ENCODE measurements at places on chromosomes 1 and 21.

- no peak for DNase-seq
These were observed 13.2 kb downstream of the LAX1 start for GRCh38 chr1:203778146-203778545.

- no peak for DNase-seq
These were observed 1.2 kb upstream of the LPGAT1 start for GRCh38 chr1:211831558-211832323.

GRCh38 chr1:181637998-181638397, 154.7 kb downstream of the CACNA1E start:
- DNase-seq = no peak

DNA sequence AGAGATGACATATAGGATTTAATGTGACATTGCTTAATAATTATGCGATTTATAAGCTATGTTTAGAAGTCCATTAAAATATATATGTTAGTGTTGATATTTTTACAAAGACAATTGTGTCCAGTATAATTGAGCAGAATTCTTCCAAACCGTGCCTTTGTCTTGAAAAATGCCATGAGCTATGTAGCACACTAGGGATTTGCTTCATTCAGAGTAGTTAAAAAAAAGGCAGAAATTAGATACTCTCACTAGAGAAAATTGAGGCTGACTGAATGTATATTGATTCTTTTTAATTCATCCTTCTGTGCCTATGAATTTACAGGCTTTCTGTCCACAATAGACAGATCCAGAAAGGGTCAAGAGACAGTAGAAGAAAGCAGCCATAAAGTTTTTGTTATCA, 429.0 kb downstream of the NEGR1 start:
- no peak for DNase-seq

DNA sequence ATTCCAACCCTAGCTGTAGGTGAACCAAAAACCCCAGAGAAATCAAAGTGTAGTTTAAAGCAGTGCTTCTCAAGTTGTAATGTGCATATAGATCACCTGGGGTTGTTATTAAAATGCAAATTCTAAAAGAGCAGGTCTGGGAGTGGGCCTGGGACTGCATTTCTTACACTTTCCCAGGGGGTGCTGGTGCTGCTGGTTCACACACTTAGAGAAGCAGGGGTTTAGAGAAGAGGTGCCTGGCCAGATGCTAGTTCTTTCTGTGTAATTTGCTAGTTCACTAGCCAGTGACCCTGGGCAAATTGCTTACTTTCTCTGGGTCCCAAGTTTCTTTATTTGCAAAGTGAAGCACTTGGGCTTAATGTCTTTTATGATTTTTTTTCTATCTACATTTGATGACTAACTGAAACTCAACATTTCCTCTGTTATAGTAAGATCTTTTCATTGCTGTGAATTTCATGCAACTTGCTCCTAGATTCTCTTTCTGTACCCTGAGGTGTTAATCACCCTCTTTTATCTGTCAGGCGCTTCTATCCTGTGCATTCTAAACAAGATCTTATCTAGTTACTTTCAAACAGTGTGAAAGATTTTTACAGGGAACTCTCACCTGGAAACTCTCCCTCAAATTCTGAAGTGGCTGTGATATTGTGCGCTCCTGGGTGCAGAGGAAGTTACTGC, 141.9 kb upstream of the UBE2U start:
- no peak for DNase-seq

- DNase-seq = no peak
These were observed 29.9 kb upstream of the ERRFI1 start for GRCh38 chr1:8055973-8056372.

GRCh38 chr1:216925962-216926625, 202.9 kb upstream of the ESRRG start:
- DNase-seq = no peak

DNA sequence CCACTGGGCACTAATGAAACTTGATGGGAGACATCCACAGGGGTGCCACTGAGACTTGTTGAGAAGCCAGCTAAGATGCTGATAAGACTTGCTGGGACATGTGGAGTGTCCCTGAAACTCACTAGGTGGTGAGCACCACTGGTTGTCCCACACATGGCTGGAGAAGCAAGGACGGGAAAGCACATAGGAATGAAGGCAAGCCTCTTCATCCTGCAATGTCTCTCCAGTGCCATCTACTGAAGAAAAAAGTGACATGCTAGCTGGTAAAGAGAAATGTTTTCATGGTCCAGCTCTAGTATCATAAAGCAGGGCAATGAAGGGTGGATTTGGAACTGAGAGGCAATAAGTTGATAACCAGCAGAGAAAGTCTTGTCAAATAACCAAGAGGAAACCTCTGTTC, 283.0 kb downstream of the PAPPA2 start:
- DNase-seq = no peak

DNA sequence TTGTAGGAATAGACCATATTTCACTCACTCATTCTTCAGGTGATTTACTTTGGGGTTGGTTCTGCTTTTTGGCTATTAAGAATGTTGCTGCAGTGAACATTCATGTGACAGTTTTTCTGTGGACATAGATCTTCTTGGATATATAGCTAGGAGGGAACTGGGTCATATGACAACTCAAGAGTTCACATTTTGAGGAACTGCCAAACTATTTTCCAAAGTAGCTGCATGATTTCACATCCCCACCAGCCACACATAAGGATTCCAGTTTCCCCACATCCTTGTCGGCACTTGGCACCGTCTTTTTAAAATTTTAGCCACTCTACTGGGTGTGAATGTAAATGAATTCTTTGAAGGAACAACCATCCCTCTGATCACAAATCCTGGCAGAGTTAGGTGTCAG, 126.0 kb downstream of the PRDM2 start:
- no peak for DNase-seq

DNA sequence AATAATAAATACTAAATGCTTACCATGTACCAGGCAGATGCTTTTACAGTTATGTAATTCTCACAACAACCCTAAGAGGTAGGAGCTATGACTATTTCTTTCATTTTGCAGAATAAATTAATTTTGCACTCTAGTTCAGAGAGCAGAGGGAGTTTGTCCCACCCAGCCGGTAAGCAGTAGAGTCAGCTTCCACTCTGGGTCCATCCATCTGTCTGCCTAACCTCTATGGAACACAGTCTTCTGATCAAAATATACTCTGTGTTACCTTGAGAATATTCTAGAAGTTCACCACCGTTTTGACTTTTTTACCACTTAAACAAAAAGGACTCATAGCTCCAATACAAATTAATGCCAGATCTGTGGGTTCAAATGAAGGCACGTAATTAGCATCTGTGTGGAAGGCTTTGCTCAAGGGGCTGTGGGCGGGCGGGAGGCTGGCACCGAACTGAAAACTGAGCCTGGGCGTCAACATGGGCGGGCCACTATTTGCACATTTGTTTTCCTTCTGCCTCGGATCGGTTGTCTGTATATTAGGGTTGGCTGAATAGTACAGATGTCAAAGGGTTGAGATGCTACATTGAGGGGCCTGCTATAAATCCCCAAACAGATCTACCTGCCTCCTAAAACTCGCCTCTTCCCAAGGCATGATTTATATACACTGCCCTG, 33.1 kb upstream of the LMO4 start:
- DNase-seq = no peak

DNA sequence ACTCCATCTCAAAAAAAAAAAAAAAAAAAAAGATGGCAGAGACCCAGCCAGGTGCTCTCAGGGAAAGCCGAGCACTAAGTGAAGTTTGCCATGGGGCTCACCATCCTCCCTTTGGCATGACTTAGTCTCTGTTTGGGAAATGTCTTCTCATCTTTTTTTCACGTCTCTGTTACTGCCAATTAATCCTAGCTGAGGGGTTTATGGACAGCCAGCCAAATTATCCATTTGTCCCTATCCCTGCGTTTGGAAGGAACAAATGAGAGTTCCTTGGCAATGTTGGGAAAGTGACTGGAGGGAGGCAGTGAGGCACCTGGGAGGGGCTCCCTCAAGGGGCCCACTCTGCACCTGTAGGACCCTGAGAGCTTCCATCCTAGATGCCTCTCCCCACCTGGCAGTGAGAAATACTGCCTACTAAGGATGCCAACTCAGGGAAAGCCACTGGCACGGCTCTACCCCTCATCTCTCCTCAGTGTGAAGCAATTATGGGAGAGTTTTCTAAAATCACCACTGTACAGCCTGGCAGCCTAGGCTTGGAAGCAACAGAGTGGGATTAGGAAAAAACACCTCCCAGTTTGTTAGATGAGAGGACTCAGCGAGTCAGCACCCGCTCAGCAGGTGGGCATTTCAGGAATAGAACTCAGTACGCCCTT, 19.8 kb upstream of the SLC2A7 start:
- no peak for DNase-seq

DNA sequence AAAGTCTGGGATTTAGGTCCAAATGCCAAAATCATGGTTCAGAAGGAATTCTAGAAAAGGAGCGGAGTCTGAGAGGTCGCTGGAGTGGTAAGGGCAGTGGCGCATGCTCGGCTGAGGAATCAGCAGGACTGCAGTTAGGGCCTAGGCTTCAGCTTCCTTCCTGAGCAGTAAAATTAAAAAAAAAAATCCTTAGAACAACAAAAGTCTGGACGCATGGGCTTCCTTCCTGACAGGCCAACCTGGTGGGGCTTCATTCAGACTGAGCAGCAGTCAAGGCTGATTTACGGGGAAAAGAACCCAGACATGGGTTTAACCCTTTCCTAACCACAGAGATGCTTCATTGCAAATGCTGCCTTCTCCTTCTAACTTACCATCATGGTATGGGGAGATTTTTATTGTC, 17.1 kb downstream of the RNF220 start:
- DNase-seq = no peak

DNA sequence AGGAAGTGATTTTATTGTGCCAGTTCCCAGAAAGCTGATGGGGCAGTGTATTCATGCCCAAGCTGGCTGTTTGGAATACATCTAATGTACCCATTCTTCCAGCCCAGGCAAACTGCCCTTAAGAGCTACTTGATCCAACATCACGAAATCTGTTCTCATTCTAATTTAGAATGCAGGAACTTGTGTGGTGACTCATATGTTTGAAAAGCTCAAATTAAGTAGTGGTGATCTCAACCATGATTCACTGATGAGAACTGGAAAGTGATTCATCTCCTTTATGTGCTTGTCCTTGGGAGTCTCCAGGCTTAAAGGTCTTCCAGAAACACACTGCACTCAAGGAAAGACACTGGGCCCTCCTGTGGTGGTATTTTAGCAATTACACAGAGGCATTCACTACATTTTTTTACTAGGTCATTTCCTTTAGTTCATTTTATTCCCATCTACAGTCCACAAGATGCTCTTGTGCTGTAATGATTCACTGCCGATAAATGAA, 65.4 kb downstream of the RPE65 start:
- no peak for DNase-seq

- no peak for DNase-seq
These were observed 50.4 kb upstream of the KIAA1614 start for GRCh38 chr1:180862305-180862704.

DNA sequence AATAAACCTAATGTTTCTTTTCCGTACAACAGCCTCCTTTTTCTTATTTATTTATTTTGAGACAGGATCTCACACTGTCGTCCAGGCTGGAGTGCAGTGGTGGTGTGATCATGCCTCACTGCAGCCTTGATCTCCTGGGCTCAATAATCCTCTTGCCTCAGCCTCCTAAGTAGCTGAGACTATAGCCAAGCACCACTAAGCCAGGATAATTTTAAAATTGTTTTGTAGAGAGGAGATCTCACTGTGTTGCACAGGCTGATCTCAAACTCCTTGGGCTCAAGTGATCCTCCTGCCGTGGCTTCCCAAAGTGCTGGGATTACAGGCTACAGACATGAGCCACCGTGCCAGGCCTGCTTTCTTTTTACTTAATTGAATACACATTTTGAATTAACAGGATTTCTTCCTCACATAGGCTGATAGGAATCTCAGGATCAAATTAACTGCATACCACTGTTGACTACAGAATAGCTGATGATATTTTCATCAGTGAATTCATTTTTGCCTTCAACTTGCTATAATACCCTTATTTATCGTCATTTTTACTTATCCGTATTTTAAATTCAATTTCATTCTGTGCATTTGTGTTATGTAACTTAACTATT, 2010.5 kb downstream of the NCAM2 start:
- DNase-seq = no peak

- DNase-seq = no peak
These were observed 7.0 kb upstream of the IL6R start for GRCh38 chr1:154398141-154398540.

DNA sequence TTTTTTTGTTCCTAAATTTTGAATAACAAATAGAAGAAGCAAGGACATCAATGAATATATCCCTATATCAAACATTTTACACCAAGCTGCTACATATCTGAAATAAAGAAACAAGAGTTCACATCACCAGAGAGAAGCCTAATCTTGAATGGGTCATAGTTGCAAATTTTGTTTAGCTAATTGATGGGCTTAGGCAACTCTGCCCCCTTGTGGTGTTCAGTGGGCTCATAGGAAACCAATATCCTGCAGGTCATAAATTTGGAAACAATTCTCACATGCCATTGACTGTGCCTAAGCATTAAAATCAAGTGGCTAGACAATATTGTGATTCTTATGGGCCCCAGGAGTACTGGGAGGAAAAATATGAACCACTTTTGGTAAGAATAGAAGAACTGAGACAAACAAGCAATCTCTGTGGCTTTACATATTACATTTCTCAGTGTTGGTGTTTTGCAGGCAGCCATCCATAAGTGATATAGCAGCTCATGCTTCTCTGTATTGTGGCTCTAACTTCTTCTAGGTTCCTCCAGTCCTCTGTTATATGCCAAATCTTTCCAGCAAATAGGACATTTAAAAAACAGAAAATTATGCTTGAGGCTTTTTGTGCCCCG, 1262.8 kb upstream of the PRMT6 start:
- no peak for DNase-seq

- no peak for DNase-seq
These were observed 8.3 kb downstream of the DISP3 start for GRCh38 chr1:11487196-11487751.

Data from SIG-M5 (cell line).